ENCODE measurements at places on chromosomes 3 and 15. TPM values are rescaled to one million over a fixed set of nuclear protein-coding genes. Genes with fewer than 3 reads are reported as not detected.

The MAP1A gene
- total RNA-seq, result 0.76 TPM

The FBXO40 gene
- not detected for total RNA-seq

The GATA2 gene
- 0.13 TPM for total RNA-seq

The WDR73 gene
- 25.2 TPM for total RNA-seq

The FBXL2 gene
- not detected for total RNA-seq

The MST1R gene
- total RNA-seq, result 0.99 TPM

The CCNB2 gene
- total RNA-seq, result 39.2 TPM

The CLRN1 gene
- total RNA-seq, result not detected

The FOXB1 gene
- 0.63 TPM for total RNA-seq

The CTXND1 gene
- not detected for total RNA-seq

The GPR149 gene
- total RNA-seq, result not detected

The GRK7 gene
- not detected for total RNA-seq

The PLA2G4B gene
- total RNA-seq, result 4.5 TPM

The IL17RD gene
- not detected for total RNA-seq

The CYP1A2 gene
- not detected for total RNA-seq

The ACKR2 gene
- total RNA-seq, result 1.4 TPM

The GAP43 gene
- not detected for total RNA-seq

The IL5RA gene
- total RNA-seq, result 0.34 TPM

The LAMB2 gene
- total RNA-seq, result not detected

The SNTN gene
- not detected for total RNA-seq

The TF gene
- total RNA-seq, result 0.17 TPM

The GABRR3 gene
- not detected for total RNA-seq

The MRPS22 gene
- 71.1 TPM for total RNA-seq

The SCAMP2 gene
- 73.3 TPM for total RNA-seq

The COL7A1 gene
- total RNA-seq, result 0.99 TPM

The GOLGA8J gene
- total RNA-seq, result not detected

The RUBCN gene
- 38.2 TPM for total RNA-seq

The FAM162A gene
- total RNA-seq, result 106 TPM

The C3orf85 gene
- not detected for total RNA-seq

The NANOGP8 gene
- not detected for total RNA-seq

The CACNA1D gene
- total RNA-seq, result 0.13 TPM

The DVL3 gene
- total RNA-seq, result 36.3 TPM

The FBXW12 gene
- total RNA-seq, result not detected

The DGKG gene
- 0.42 TPM for total RNA-seq

The ACTC1 gene
- total RNA-seq, result not detected

The TSPAN3 gene
- 49.1 TPM for total RNA-seq

The FAM81A gene
- total RNA-seq, result 1.9 TPM

The TIGIT gene
- 206 TPM for total RNA-seq

The GPR15 gene
- total RNA-seq, result 5.0 TPM

The INKA1 gene
- total RNA-seq, result 2.1 TPM

The CHRM5 gene
- not detected for total RNA-seq

Data from activated CD8-positive, alpha-beta memory T cell treated with anti-CD3 and anti-CD28 coated beads for 36 hours (primary cell).